ENCODE measurements at places on chromosomes 11 and 22.

GRCh38 chr11:35118906-35119305, 20.1 kb upstream of the CD44 start:
- DNase-seq: no peak

DNA sequence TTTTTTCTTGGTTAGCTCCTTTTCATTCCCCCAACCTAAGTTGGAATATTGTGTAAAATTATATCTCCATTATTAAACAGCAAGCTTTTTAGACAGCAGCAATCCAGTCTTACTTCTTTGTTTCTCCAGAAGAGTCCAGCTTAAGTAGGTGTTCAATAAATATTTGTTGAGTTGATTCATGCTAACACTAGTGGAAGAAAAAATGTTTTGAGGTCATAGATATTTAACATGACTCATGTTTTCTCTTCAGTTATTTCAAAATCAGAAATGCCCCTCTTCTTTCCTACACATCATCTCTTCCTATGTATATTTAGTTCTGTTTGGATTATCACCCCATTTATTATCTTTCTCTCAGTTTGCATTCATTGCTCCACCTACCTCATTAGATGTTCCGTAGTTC, 20.3 kb downstream of the CCDC83 start:
- no peak for DNase-seq

DNA sequence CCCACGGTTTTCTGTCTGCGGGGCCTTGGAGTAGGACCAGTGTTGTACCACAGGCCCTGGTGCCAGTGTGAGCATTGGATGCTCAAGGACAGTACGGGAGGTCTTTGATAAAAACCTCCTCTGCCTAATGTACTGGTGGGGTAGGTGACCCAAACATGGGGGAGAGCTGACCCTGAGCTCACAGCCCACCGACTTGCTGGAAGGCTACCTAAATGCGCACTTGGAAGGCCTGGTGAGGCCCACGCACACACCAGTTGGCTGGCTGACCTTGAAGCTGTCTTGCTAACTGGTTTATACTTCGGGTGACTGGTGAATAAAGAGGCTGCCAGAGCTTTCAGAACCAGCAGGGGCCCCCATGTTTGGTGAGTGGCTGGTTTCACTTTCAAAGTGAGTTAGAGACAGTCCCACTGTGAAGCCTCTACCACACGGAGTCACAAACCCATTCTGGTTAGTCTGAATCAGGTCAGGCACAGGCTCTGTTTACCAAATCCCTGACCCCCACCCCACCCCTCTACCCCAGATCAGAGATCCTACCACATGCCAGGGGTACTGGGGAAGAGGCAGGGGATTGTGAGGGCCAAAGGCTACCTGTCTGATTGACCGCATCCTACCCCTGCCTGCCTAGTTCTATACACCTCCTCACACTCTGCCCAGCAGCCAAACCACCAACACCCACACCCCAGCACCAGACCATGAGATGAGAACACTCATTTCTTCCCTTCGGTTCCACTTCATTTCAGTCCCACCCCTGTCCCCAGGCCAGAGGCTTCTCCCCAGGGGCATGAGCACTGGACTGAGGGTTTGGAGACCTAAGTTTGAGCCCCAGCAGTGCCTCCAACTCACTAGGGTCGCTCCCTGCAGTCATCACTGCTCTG, 12.7 kb upstream of the IL2RB start:
- DNase-seq: peak; percentile 11

GRCh38 chr11:17979770-17980371, 33.0 kb downstream of the SERGEF start:
- no peak for DNase-seq

DNA sequence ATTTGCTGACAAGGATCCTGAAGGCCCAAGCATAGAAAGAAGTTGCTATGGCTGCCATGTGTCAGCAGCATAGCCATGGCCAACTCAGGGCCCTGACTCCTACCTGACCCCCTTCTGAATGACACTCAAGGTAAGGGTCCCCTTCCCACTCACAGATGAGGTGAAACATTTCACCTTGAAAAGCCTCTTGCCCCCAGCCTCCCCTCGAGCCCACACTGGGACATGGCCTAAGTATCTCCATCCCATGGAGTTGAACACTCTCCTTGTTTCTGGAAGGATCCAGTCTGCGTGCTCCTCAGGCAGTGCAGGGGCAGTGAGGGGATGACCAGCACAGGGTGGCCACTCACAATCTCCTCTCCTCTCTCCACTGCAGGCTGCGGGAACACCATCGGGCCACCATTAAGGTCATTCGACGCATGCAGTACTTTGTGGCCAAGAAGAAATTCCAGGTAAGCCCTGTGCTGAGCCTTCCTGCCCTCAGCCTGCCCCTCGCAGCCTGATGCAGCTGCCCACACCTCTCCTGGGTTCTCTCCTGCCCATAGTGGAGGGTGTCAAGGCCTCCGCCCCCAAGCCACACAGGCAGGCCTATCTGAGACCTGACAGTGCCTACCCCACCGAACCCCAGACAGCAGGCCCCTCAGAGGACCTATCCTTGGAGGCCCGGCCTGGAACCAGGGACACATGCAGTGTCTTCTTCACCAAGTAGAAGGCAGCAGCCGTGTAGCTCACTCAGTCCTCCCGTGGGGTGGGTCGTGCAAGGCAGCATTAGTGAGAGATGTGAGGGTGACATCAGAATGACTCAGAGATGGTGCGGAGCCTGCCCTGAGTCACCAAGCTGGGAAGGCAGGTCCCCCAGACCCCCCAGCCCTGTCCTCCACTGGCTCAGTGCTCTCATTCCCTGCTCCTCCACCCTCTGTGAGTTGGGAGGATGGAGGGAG, 68.9 kb upstream of the KCNQ1OT1 start:
- DNase-seq: no peak

- no peak for DNase-seq
Observed at GRCh38 chr11:28757725-28758515, 649.7 kb downstream of the METTL15 start.

DNA sequence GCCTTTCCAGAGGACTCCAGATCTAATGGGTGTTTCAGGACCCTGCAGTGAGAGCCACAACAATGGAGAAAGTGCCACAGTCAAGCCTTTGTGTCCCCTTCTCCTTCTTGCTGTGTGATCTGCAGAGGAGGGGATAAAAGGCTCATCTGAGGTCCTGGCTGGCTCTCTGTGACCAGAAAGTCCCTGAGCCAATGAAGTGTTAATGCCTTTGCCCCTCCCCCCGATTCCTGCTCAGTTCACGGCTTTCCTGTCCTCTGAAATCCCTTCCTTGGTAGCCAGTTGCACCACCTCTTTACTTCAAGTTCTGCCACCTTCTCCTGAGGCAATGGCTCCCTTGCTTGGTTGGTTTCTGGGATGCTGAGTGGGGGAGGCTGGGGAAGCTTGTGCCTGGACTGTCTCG, 47.6 kb downstream of the FLI1 start:
- no peak for DNase-seq

GRCh38 chr11:92789761-92790160, 179.7 kb upstream of the MTNR1B start:
- DNase-seq: no peak

DNA sequence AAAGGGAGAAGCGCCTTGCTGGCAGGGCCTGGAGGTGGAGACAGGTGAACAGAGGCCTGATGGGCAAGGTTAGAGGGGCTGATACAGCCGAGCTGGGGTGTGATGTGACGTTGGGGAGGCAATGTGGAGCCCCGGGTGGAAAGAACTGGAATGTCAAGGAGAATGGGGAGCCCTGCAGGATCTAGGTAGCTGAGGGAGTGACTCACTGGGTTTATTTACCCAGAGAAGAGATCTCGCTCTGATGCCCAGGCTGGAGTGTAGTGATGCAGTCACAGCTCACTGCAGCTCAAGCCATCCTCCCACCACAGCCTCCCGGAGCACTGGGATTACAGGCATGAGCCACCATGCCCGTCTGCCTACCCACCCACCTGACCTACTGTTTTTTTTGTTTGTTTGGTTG, 1.9 kb upstream of the CYB5R3 start:
- DNase-seq: no peak

- no peak for DNase-seq
Observed at GRCh38 chr11:132475026-132475425, 1057.3 kb downstream of the OPCML start.

DNA sequence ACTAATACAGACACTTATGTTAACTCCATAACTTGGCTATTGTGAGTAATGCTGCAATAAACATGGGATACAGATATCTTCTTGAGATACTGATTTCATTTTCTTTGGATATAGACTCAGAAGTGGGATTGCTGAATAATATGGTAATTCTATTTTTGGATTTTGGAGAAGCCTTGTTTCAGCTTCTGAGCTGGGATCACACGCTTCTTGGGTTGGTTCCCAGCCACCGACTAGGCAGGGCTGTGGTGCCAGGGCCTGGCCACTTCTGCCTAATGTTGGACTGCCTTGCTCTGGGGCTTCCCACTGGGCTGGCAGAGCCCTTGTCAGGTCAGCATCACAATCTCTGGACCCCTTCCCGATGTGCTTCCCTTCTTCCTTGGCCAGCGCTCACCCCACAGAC, 14.0 kb upstream of the MCHR1 start:
- no peak for DNase-seq

GRCh38 chr22:37616201-37617083, 7.8 kb downstream of the GGA1 start:
- no peak for DNase-seq

GRCh38 chr11:122556605-122557004, 98.9 kb upstream of the UBASH3B start:
- DNase-seq: peak; percentile 28

- DNase-seq: no peak
Observed at GRCh38 chr11:129989149-129989813, 13.4 kb downstream of the PRDM10 start.

GRCh38 chr22:20834206-20834605, 24.4 kb downstream of the PI4KA start:
- no peak for DNase-seq

GRCh38 chr22:30874431-30875370, 93.9 kb downstream of the MORC2 start:
- no peak for DNase-seq

DNA sequence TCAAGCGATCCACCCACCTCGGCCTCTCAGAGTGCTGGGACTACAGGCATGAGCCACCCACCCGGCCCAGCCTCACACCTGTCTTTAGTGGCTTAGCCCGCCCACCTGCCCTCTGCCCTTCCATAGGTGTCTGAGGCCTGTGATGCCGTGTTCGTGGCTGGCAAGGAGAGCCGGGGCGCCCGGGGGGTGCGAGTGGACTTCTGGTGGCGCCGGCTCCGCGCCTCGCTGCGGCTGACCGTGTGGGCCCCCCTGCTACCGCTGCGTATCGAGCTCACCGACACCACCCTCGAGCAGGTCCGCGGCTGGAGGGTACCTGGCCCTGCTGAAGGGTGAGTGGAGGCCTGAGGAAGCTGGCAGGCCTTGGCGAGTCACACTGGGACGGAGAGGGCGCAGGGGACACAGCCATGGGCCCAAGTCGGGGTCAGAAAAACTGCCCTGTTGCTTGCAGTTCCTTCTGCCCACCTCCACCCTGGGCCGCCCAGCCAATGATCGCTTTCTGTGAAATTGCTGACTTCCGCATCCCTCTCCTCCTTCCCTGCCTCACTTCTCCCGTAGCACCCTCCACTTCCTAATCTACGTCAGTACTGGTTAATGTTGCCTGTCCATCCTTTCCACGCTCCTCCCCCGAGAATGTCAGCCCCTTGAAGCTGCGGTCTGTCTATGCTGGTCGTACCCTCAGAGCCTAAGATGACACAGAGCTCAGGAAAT, 9.3 kb downstream of the TMEM132A start:
- DNase-seq: no peak

GRCh38 chr11:61776561-61777075, 15.8 kb downstream of the TMEM258 start:
- DNase-seq: peak; percentile 23

DNA sequence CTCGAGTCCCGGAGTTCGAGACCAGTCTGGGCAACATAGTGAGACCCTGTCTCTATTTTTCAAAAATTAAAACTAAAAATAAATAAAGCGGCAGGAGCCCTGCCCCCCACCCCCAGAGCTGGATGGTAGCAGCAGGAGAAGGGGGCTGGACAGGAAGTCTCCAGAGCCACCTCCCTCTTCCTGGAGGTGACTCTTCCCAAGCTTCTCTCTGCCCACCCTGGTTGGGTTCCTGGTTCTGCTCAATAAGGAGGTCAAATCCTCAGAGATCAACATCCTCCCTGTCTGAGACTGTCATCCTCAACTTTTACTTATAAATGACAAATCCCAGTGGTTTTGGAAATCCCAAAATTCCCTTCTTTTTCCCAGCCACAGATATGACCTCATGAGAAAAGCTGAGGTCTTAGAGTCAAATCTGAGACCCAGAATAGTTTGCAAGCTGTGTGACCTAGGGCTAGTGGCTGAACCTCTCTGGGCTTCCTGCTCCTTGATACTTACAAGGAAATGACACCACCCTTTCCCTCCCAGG, 987 bp downstream of the C1QTNF6 start:
- DNase-seq: no peak

DNA sequence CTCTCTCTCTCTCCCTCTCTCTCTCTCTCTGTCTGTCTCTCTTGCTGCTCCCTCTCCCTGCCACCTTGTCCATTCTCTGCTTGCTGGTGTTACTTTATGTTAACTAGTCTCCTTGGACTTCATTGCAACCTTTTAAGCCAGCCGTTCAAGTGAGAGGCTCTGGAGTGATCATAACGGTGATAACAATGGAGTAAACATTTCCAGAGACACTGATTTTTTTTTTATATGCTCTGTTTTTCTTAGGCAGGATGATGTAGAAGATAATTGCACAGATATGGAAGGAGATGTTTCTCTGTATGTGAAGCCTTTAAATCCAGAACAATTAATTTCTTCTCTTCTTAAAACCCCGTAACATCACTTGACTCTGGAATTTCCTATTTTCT, 287.7 kb downstream of the TMEM135 start:
- DNase-seq: no peak

GRCh38 chr11:10331548-10332289, 26.8 kb downstream of the ADM start:
- DNase-seq: no peak

DNA sequence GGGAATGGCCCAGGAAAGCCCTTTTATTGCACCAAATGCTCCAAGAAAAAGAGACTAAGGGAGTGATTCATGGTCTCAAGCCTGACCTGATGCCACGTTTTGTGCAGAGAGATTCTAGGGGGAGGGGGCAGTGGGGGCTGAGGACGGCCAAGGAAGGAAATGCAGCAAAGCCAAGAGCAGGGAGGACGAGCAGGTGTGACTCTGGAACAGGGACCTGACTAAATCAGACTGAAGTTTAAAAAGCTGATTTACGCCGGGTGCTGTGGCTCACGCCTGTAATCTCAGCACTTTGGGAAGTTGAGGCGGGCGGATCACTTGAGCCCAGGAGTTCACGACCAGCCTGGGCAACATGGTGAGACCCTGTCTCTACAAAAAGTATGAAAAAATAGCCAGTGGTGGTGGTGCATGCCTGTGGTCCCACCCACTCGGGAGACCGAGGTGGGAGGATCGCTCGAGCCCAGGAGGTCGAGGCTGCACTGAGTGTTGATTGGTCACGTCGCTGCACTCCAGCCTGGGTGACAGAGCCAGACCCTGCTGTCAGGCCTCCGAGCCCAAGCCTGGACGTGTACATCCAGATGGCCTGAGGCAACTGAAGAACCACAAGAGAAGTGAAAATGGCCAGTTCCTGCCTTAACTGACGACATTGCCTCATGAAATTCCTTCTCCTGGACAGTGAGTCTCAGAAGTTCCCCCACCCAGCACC, 10.8 kb upstream of the IFITM3 start:
- no peak for DNase-seq
